ENCODE measurements at places on chromosomes 13 and 19.

DNA sequence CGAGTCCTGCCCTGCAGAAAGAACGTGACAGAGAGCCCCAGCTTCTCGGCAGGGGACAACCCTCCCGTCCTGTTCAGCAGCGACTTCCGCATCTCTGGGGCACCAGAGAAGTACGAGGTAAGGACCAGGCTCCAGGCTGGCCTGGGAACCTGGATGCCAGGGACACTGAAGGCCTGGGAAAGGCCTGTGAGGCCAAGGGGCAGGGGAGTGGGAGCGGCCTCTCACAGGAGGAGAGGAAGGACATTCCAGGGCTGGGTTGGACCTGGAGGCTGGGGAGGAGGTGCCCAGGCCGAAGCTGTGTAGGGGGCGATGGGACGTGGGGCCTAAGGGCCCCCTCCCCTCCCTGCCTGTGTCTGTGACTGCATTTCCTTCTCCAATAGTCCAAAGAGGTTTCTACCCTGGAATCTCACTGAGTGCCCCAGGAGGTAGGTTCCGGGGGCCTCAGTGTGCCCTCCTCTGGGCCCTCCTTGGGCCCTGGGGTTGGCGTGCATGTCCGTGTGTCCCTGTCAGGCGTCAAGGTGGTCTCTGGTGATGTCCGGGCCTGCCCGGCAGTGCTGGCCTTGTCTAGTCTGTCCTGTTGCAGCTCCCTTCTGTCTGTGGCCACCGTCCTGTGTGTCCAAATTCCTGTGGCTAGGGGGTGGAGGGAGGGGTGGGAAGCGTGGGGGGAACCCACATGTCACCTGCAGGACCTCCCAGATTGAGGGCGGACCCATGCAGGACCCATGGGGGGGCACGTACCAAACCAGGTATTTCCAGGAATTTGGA lies 16.9 kb upstream of the CD22 start:
- no peak for DNase-seq

DNA sequence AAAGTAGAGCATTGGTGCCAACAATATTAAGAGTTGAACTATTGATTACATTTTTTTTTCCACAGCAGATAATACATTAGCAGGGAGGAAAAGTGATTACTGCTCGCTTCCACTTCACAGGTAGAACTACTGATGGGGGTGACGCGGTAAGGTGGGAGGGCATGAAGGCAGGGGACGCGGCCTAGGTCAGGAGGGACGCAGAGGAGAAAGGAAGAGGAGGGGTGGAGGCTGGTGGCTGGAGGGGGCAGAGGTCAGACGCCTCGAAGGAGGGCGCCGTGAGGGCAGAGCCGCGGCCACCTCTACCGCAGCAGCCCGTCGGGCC lies 287 bp upstream of the B3GLCT start:
- DNase-seq = no peak

DNA sequence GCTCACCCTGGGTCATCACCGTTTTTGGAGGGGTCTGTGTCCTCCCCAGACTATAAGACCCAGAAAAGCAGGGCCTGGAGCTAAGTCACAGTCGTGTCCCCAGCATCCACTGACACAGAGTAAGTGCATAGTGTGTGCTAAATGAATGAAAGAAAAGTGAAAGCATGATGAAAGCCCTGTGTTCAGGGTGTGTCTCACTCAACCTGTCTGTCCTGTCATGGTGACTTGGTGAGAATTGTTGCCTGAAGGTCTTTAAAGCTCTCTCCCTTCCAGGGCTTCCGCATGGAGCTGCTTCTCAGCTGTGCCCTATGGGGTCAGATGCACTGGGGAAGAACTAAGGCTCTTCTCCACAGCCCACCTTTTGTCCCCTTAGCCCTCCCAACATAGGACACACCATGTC lies 20.5 kb upstream of the IGFL1 start:
- DNase-seq = no peak

DNA sequence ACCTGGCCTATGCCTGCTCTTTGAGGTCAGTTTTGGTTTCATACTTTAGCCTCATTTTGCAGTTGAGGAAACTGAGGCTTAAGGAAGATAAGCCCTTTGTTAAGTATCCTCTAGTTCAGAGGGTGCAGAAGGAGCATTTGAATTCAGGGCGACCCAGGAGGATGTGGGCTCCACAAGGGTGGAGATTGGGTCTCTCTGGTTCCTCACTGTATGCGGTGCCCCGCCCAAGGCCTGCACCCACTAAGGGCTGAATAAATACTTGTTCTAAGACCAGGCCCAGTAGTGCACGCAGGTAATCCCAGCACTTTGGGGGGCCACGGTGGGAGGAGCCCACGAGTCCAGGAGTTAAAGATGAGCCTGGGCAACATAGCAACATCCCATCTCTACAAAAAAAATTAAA lies 768 bp upstream of the SLC44A2 start:
- DNase-seq = no peak

- DNase-seq = no peak
Observed at GRCh38 chr13:97004096-97004876, 10.0 kb upstream of the OXGR1 start.

GRCh38 chr19:46480415-46480814 lies 9.1 kb upstream of the PNMA8A start:
- peak; percentile 45 for DNase-seq

- DNase-seq = no peak
Observed at GRCh38 chr13:24899601-24900000, 135.6 kb downstream of the RNF17 start.

GRCh38 chr13:113219256-113219940 lies 10.0 kb downstream of the CUL4A start:
- DNase-seq = no peak

DNA sequence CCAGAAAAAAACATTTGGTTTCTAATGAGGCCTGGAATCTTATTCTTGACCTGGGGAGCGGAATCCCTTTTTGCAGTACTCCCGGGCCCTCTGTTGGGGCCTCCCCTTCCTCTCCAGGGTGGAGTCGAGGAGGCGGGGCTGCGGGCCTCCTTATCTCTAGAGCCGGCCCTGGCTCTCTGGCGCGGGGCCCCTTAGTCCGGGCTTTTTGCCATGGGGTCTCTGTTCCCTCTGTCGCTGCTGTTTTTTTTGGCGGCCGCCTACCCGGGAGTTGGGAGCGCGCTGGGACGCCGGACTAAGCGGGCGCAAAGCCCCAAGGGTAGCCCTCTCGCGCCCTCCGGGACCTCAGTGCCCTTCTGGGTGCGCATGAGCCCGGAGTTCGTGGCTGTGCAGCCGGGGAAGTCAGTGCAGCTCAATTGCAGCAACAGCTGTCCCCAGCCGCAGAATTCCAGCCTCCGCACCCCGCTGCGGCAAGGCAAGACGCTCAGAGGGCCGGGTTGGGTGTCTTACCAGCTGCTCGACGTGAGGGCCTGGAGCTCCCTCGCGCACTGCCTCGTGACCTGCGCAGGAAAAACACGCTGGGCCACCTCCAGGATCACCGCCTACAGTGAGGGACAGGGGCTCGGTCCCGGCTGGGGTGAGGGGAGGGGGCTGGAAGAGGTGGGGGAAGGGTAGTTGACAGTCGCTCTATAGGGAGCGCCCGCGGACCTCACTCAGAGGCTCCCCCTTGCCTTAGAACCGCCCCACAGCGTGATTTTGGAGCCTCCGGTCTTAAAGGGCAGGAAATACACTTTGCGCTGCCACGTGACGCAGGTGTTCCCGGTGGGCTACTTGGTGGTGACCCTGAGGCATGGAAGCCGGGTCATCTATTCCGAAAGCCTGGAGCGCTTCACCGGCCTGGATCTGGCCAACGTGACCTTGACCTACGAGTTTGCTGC lies at the start of gene ICAM4:
ICAM4 (plus strand) TSS at position 153 of the 935 bp plus-strand sequence; CDS start at position 211, 58 bp downstream.
- no peak for DNase-seq

DNA sequence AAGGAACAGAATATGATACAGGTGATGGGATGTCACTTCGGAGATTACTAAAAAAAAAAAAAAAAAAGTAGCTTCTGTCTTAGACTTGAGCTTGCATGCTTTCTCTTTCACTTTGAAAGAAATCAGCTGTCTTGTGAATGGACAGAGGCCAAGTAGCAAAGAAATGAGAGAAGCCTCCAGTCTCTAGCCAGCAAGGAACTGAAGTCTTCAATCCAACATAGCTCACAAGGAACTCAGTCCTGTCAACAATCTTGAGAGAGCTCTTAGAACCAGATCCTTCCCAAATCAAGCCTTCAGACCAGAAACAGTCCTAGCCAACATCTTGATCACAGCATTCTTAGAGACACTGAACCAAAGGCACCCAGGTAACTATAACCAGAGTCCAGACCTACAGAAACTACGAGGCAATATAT lies 7.7 kb downstream of the N4BP2L2 start:
- no peak for DNase-seq

DNA sequence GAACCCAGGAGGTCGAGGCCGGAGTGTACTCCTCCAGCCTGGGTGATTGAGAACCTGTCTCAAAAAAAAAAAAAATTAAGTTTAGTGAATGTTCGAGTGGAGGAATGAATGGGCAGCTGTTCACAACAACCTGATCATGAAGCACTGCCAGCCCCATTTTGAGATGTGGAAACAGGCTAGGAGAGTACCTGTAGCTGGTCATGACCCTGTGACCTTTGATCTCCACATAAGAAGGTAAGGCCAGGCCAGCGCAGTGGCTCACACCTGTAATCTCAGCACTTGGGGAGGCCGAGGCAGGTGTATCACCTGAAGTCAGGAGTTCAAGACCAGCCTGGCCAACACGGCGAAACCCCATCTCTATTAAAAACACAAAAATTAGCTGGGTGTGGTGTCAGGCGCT lies 7.6 kb downstream of the RAVER1 start:
- DNase-seq = no peak

DNA sequence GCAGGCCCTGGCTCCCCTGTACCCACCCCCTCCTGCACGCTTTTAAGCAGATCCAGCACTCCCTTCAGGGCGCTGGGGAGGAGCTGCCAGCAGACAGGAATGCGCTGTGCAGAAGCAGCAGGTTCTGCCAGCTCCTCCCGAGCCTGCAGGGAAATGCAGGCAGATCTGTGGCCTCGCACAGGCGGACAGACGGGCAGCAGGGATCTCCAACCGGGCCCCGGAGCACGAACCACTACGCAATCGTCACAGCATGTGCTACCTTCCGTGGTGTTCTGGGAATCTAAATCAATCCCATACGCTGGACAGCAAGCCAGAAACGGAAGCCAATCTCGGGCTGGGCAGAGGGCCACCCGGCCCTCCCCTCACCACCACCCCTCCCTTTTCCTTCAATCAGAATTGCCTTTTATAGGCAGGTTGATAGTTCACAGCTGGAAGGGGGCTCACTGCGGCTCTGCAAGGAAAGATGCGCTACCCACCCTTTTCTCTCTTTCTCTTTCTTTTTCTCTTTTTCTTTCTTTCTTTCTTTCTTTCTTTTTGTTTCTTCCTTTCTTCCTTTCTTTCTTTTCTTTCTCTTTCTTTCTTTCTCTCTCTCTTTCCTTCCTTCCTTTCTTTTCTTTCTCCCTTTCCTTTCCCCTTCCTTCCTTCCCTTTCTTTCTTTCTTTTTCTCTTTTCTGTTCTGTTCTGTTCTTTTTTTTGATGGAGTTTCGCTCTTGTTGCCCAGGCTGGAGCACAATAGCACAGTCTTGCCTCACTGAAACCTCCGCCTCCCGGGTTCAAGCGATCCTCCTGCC lies 99.9 kb downstream of the GNG7 start:
- DNase-seq = no peak

DNA sequence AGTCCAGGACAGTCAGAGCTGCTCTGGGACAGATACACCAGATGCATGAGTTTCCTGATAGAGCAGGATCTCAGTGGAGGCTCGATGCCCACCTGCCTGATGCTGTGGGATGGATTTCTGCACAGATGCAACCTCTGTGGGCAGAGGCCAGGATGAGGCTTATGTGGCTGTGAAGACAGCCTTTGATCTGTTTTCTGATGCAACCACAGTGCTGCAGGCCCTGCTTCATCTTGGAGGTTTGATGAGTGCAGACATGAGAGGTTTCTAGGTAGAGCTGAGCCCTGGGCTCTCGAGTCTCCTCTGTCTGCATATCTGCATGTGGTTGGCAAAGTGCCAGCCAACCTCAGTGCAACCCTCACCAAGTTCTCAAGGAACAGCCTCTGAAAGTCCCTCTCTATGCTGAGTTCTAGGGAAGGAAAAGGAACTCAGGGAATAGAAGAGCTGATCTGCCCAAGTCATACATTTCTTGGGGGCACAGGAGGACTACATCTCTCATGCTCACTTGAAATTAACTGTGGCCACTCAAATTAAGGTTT lies 23.1 kb upstream of the TSHZ3 start:
- DNase-seq = no peak

DNA sequence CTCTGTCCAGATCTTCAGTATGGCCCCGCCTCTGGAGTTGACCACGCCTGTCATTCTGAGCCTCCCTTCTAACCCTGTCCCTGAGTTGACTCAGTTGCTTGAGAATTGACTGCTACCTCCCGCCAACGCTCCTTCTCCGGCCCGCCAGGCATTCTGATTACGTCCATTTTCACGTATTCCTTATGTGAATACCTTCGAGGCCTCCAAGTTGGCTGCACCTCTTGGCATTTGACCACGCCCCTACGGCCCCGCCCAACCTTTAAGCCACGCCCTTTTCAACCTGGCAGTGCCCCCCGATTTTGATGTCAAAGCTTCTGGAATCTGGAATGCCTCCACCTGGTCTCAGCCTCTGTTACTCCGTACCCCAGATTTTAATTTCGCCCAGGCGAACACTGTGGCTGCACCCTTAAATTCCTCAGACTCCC lies 1.7 kb upstream of the EML2 start:
- no peak for DNase-seq

DNA sequence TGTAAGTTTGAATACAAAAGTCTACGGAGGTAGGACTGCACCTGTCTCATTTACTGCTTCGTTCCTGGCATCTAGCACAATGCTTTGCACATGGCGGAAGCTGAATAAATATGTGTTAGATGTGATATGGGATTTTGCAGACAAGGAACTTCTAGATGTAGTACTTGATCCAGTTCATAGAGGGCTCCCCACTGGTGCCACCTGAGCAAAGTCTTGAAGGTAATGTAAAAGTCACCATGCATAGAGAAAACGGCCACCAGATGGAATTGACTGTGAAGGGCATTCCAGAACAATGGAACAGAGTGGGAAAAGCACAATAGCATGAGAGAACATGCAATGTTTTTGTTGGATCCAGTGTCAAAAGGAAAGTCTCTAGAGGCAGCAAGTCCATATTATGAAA lies 209.3 kb downstream of the HS6ST3 start:
- no peak for DNase-seq

GRCh38 chr13:95253033-95253432 lies 48.2 kb downstream of the ABCC4 start:
- no peak for DNase-seq

- DNase-seq = no peak
Observed at GRCh38 chr13:109154966-109155761, 525.8 kb downstream of the MYO16 start.

DNA sequence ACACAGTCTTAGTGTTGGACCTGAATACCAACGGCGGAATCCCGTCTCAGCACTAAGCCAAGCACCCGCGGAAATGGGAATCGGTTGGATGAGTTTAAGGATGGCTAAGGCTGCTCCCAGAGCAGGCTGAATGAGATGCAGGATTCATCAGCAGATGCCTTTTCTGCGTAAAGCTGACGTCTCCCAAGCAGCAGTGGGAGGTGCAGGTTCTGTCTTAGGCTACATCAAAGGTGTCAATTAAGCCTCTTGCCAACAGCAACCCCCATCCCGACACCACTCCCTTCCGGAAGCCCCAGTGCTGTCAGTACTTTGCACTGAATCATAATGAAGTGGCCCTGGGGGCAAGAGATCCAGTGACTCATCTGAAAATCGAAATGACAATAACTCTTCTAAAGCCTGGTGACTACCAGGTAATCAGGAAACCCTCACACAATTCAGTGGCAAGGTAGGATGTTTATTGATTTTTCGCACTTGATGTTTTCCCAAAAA lies 275.6 kb downstream of the DCLK1 start:
- DNase-seq = no peak

All from NCI-H187 treated with DMSO at 0.1 percent for 48 hours (cell line).